ENCODE measurements at places on chromosomes 6 and 20. TPM values are rescaled to one million over a fixed set of nuclear protein-coding genes. Genes with fewer than 3 reads are reported as not detected.

Gene NTSR1
- total RNA-seq, result not detected

Gene C20orf144
- total RNA-seq, result not detected

Gene SLC12A5
- total RNA-seq, result 0.94 TPM

Gene MEP1A
- total RNA-seq, result not detected

Gene RCAN2
- 235 TPM for total RNA-seq

Gene GLP1R
- total RNA-seq, result not detected

Gene PRR18
- not detected for total RNA-seq

Gene FAM83C
- total RNA-seq, result not detected

Gene TBX18
- 58.6 TPM for total RNA-seq

Gene TOP1
- 30.1 TPM for total RNA-seq

DNA sequence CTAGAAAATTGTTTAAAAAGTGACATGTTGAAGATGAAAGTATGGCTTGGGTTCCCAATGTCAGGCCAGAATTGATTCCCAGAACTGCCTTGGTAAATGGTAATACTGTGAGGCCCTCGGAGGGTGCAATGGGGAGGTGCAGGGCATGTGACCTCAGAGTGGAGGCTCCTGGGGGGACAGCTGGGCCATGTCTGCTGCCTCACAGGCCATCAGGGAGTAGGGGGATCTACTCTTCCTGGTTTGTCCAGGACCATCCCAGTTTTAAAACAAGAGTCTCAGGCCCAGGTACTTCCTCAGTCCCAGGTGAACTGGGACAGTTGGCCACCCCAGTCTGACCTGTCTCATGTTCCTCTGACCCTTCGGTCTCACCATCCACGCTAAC, 55.3 kb upstream of the SNX9 start:
- no peak for DNase-seq

- DNase-seq, result no peak
These were observed 84.1 kb downstream of the ZFAND3 start for GRCh38 chr6:37903351-37904340.

DNA sequence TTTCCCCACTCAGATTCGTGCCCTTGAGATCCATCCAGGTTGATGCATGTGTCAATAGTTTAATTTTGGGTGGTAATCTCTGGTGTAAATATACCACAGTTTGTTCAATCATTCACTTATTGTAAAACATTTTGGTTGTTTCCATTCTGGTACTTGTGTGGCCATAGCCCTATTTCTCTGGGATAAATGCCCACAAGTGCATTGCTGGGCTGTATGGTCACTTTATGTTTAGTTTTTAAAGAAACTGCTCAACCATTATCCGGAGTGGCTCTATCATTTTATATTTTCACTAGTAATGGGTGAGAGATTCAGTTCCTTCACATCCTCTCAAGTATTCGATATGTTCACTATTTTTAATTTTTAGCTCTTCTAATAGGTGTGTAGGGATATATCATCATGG, 60.7 kb upstream of the RNF24 start:
- no peak for DNase-seq

DNA sequence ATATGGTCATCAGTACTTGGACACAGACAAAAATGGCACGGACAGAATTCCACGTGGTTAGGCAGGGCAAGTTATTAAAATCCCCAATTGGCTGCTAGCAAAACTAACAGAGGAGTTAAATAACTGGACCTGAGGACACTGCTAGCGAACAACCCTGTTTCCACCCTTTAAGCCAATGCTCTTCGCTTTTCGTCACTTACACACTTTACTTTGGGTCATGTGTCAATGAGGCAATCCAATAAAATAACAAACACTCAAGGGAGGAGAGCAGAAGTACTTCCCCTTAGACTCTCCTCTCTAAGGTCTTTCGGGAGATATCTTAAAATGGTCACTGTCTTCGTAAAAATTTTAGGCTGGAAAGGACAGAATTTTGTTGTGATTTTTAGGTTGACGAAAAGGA, 68.6 kb downstream of the LCA5 start:
- DNase-seq, result no peak

DNA sequence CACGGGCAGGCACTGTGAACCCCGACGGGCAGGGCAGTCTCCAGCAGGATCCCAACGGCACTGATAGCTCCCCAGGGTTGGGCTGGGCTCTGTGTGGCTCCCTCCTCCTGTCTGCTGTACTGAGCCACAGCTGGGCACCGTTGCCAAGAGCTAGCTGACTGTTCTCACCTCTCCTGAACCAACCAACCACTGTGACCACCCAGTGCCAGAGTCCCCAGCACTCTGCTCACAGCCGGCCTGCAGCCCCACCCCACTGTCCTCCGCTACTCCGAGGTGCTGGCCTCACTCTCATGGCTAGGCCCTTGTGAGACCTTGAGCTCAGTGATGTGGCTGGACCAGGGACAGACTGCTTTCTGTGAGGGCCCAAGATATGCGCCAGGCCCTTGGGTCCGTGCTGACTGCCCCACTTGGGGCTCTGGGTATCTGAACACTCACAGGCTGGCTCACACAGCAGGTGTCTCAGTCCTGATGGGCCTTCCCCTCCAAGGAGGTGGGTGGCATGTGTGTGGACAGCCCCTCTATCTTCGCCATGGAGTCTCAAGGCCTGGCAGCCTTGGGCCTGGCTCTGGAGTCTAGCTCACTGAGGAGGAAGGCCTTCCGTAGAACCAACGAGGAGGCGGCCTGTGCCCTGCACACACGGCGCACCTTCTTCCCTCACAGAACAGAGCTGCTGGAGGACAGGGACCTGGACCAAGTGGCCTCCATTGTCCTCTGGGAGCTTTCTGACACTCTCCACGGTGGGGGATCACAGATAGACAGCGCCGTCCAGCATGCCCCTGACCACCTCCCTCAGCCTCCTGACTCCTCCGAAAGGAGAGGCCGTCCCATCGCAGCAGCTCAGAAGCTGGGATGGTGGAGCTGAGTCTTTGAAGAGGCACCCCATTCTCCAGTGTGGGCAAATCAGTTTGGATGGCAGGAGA, 53.5 kb downstream of the TCP11 start:
- DNase-seq, result no peak

- no peak for DNase-seq
These were observed 36.6 kb downstream of the MTRES1 start for GRCh38 chr6:107064579-107065065.

- peak; percentile 82 for DNase-seq
These were observed 7.1 kb downstream of the MAP3K5 start for GRCh38 chr6:136784910-136785746.

GRCh38 chr6:157644043-157644810, 178.8 kb upstream of the SNX9 start:
- peak; percentile 49 for DNase-seq

DNA sequence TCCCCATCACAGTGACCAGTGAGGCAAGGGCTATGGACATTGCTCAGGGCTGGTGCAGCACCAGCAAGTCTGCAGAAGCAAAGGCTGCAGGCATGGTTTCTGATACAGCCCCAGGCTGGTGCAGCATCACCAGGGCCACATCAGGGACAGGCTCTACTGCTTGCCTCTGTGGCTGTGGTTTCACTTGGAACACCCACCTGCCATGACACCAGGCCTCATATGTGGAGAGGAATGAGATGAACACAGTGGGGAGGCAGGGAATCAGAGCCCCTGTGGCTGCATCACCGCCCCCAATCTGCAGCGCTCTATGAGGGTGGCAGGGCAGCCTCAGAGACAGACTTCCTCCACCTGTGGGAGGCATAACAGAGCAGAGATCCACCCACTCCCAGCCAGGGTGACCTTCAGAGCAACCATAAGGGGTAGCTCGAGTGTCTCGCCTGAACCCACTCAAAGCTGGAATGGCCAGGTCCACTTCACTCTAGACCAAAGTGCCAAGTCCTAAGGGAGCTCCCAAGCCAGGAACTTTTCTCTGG, 7.9 kb downstream of the RING1 start:
- DNase-seq, result no peak

GRCh38 chr6:118316796-118317384, 231.2 kb upstream of the PLN start:
- no peak for DNase-seq

DNA sequence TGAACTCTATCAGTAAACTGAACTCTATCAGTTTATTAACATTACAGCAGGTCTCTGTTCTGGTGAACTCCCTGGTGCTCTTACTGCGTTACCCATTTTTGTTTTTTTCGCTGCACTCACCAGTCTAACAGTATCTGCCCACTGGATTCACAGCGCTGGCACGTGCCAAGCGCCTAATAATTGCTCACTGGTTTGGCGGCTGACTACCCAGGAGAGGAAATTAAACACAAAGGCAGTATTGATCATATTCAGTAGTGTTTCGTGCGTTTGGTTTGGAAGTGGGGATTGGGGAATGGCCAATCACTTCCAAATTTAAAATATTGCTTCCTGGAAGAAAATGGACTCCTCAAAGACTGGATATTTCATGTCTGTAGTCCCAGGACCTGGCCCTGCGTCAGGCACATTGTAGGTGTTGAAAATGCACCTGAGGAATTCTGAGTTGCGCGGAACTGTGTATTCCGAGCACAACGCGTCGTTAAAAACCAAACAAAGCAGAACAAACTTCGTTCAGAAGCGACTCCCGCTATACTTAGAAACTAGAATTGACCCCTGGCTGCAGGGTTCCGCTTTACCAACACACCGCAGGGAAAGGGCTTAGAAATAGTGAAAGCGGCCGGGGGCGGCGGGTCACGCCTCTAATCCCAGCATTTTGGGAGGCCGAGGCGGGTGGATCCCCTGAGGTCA, 1.1 kb upstream of the RPS12 start:
- DNase-seq, result no peak

GRCh38 chr6:158002951-158003853, 21.5 kb downstream of the SYNJ2 start:
- DNase-seq, result peak; percentile 83

GRCh38 chr6:168214586-168215104, 104.9 kb downstream of the DACT2 start:
- DNase-seq, result peak; percentile 66

- peak; percentile 60 for DNase-seq
These were observed 3.3 kb downstream of the TM9SF4 start for GRCh38 chr20:32112841-32113240.

DNA sequence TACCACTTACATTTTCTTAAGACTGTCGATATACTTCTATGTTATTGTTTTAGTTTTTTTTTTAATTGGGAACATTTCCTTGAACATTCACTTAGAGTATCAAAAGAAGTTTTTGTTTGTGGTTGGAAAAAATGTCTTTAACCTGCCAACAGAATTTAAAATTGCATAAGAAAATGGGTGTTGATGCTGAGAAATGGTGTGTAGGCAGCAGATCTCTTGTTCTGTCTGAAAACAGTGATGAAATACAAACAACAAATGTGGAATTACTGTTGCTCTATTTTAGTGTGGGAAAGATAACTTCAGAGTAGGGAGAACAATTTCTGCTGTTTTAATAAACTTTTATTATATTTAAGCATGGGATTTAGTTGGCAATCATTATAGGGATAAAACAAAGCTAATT, 293.5 kb downstream of the CDKAL1 start:
- DNase-seq, result no peak

DNA sequence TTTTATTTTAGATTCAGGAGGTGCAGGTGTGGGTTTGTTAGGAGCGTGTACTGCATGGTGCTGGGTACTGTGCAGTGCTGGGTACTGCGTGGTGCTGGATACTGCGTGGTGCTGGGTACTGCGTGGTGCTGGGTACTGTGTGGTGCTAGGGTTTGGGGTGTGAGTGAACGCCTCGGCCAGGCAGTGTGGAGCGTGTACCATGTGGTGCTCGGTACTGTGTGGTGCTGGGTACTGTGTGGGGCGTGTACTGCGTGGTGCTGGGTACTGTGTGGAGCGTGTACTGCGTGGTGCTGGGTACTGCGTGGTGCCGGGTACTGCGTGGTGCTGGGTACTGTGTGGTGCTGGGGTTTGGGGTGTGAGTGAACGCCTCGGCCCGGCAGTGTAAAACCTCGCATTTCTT, 62.9 kb downstream of the WDR27 start:
- DNase-seq, result no peak

- DNase-seq, result no peak
These were observed 1.4 kb upstream of the PTPRA start for GRCh38 chr20:2871661-2872458.

GRCh38 chr6:128538763-128539162, 18.4 kb upstream of the PTPRK start:
- no peak for DNase-seq

DNA sequence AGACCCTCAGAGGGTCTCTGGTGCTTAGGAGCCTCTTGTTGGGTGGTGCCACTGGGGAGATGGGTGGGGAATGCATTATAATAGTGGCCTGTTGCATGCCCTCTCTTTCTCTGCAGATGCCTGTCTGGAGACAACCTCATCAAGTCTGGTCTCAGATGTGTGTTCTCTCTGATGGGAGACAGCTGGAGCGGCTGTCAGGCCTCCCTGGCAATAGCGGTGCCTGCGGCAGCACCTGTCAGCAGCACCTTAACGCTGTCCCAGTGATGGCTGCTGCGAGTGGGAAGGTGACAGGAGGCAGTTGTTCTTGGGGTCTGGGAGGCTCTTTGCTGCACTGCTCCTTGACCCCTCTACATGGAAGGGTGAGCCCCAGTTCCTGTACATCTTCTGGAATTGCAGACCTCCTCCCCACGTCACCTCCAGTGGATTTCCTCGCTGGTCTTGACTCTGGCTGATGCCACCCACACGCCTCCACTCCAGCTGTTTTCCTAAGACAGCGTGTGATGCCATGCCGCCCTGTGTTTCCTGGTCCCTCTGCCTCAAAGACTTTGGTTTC, 63.3 kb upstream of the BLCAP start:
- DNase-seq, result no peak

DNA sequence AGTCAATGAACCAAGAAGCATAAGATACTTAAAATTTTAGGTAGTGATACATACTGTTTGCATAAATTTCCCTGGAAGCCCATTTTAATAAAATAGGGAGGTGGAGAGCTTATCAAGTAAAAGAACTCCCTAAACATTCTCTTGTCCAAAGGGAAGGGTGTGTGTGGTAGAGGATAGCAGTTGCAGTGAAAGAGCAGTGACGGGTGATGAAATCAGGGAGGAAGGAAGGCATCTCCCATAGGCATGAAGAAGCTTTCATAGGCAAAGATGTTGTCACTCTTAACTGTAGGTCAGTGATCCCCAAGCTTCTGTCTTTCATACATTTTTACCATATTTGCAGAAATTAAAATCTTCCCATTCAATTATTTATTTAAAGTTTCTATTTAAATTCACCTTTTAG, 60.0 kb upstream of the ZNF831 start:
- DNase-seq, result no peak

- no peak for DNase-seq
These were observed 14.1 kb upstream of the EMILIN3 start for GRCh38 chr20:41380551-41381193.

DNA sequence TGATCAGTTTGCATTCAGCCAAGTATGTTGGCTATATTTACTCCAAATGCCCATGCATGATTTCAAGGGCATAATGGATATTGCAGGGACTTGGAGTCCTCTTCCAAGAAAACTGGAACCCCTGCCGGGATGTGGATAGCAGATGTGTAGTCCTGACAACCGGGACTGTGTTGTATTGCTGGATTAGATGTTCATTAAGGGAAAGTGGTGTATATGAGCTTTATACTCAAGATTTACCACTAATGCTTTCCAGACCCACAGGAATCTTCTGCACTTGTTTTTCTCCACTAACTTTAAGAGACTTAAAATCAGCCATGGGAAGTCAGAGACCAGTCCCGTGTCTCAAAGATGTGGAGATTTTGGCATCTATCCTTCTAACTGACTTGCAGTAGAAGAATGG, 770.9 kb downstream of the HDGFL1 start:
- DNase-seq, result no peak
